ENCODE measurements at places on chromosomes 16 and 17.

DNA sequence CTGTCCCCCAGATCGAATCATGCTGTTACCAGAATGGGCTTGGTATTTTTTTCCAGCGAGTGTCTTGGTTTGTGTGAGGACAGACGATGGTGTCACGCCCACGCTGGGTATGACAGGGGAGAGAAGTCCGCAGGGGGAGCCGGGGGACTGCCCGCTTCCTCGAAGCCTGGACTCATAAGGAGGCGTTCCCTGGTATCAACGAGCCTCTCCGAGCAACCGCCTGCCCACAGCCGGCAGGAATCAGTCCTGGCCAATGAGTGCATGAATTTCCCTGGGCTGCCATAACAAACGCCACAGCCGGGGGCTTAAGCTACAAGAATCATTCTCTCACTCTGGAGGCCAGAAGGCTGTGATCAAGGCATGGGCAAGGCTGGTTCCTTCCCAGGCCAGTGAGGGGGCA lies 26.1 kb upstream of the JPH3 start:
- DNase-seq: no peak

DNA sequence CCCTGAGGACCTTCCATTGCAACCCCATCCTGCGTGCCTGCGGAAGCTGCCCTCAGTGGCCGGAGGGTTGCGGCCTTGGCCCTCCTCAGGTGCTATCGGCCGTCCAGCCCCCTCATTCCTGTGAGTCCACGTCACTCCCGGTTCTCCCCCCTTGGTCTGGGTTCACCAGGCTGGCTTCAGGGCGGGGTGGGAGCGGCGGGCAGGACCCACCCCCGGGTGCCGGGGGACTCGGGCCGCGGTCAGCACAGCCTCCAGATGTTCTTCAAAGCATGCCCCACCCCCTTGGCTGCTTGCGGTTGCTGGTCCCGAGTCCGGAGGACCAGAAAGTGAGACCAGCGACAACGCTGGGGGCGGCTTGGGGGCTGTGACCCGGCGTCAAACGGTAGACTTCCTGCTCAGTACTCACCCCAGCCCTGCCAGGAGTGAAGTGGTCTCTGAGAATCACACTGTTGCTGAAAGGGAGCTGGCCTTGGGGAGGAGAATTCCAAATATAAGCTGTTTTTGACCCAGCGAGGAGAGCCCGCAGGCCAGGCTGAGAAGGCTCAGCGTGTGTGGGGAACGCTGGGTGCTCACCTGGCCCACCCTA lies 4.5 kb downstream of the ZNF469 start:
- no peak for DNase-seq

- no peak for DNase-seq
These were observed 88.4 kb downstream of the CHD9NB start for GRCh38 chr16:52964290-52964689.

- no peak for DNase-seq
These were observed 706.9 kb upstream of the SOX9 start for GRCh38 chr17:71413935-71414334.

GRCh38 chr16:1933097-1933661 lies 9.8 kb downstream of the MSRB1 start:
- DNase-seq: no peak

DNA sequence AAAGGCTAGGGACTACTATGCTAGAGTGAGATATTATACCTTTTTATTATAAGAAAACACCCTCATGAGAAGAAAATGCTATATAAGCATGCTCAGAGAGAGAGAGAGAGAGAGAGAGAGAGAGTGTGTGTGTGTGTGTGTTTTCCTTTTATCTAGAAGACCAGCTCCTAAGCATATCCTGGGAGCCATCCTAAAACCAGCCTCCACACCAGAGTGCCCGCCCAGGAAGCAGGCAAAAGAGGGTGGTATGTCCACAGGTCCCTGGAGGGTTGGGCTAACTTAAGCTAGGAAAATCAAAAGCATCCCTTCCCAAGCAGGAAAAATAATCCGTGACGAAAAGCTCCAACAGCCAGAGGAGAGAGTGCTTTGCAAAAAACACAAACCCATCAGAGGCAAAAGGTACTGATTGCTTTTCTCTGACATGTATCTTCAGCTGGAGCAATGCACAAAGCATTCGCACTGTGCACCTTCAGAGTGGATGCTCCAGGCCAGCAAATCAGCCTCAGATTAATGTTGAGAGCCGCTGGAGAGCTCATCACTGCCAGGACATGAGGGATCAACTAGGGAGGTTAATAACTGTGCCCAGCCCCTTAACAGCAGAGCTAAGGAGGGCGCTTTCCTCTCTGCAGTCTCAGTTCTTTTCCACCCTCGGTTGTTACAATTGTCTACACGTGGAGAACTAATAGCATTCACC lies 125.1 kb downstream of the SLC39A11 start:
- DNase-seq: no peak

DNA sequence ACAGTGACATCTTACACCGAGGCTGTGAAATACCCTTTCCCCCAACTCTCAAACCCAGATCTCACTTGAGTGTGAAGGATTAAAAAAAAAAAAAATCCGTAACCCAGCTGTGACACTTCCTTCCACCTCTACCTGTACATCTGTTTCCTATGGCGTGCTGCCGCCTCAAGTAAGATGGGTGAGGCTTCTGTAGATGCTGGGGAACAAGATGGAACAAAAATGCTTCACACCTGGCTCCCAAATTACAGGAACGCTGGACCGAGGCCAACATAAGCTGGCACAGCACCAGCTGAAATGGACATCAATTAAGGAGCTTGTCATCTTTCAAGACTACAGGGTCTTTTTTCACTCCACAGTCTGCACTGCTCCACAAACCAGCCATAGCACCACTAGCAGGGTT lies 95.9 kb downstream of the HIC1 start:
- DNase-seq: no peak

- no peak for DNase-seq
These were observed 14.1 kb upstream of the ITGB4 start for GRCh38 chr17:75707079-75707571.

GRCh38 chr17:82468692-82469091 lies 10.2 kb downstream of the NARF start:
- DNase-seq: no peak
